ENCODE measurements at places on chromosomes 2 and 18. TPM values are rescaled to one million over a fixed set of nuclear protein-coding genes. Genes with fewer than 3 reads are reported as not detected.

Gene THSD7B
- 2.6 TPM for total RNA-seq

DNA sequence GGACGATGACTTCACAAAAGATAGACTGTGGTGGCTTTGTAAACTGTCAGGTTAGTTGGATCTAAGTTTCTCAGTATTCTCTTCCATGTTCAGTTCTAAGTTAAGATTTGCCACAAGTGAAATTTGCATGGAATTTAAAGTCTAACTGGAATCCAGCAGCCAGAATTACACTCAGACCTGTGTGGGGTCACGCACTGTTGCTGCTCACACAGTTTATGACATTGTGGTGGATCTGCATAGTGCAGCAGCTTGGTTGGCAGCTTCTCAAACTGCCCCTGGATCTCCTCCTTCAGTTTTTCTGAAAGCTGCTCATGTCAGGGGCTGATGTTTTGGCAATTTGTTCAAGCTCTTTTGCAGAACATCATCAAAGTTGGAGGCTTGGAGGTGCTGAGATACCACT, 228.1 kb upstream of the KCNJ3 start:
- no peaks in the 10 kb centered on the region for H3K4me1 ChIP-seq
- no peak overlapping the region for H3K27ac ChIP-seq
- no peaks in the 10 kb centered on the region for H3K36me3 ChIP-seq
- no peak overlapping the region for H3K4me3 ChIP-seq
- H3K27me3 ChIP-seq, result no peaks in the 10 kb centered on the region

- H3K4me1 ChIP-seq, result no peaks in the 10 kb centered on the region
- H3K4me3 ChIP-seq, result no peak overlapping the region
- no peaks in the 10 kb centered on the region for H3K36me3 ChIP-seq
- no peak overlapping the region for H3K27ac ChIP-seq
- DNase-seq, result no peak
Observed at GRCh38 chr2:176234156-176234555, 35.1 kb upstream of the MTX2 start.

- H3K4me3 ChIP-seq, result peak overlapping the region; percentile 84
- DNase-seq, result no peak
- no peaks in the 10 kb centered on the region for H3K4me1 ChIP-seq
- peaks cover 59% of the 10 kb centered on the region for H3K27me3 ChIP-seq
- no peaks in the 10 kb centered on the region for H3K36me3 ChIP-seq
Observed at GRCh38 chr2:162838136-162838497, 450 bp downstream of the KCNH7 start.

GRCh38 chr2:55120634-55121359, 70.5 kb upstream of the RTN4 start:
- no peaks in the 10 kb centered on the region for H3K36me3 ChIP-seq
- no peak overlapping the region for H3K4me3 ChIP-seq
- peak overlapping the region; percentile 69 for H3K27ac ChIP-seq
- peaks cover 10% of the 10 kb centered on the region for H3K4me1 ChIP-seq

All from endodermal cell (in vitro differentiated cells).